ENCODE measurements at places on chromosomes 4 and X.

- no peak for DNase-seq
Measured at GRCh38 chr4:6423575-6423974, 48.8 kb downstream of the PPP2R2C start.

GRCh38 chr4:168832763-168833575, 177.1 kb downstream of the CBR4 start:
- no peak for DNase-seq

DNA sequence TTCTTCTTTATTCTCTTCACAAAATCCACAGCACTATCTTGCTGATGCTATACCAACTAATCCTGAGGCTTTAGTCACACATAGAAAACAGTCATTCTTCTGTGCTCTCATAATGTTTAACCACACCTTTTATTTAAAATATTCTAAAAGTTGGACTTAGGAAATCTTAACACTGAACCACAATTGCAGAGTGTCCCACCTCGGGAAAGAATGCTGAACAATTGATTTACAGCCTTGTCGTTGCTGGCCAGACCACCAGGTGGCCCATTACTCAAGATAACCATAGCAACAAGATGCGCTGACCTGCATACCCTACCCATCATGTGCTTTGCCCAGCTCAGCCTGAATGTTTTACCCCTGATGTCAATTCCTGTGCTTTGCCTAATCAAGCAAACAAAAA, 100.8 kb downstream of the ARSJ start:
- DNase-seq, result no peak

DNA sequence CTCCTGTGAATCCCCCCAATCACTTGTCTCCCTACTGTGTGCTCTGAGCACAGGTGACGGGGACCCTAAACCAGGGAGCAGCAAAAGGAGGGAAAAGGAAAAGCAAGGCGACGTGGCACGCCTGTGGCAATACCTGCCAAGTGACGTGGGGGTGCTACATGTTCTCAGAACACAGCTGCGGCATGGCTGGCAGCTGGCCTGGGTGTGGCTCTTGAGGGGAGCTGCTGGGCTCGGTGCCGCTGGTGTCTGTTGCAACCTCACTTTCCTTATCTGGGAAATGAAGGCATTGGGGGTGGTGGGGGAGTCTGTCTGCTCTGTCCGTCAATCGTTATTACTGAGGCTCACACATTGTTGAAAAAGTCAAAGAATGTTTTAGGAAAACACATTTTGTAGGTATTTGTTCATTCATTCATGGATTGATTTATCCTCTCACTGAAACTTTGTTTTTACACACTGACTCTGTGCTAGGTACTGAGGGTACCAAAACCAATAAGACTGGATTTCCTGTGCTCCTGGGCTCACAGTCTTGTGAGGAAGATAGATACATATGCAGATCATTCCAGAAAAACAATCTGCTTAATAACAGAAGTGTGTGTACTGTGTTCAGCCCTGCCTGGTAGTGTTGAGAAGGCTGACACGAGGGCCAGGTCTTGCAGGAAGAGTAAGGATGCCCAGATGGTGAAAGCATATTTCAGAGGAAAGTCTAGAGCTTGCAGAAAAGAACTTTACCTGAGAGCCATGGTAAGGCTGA, 217.6 kb downstream of the PTTG2 start:
- peak; percentile 56 for DNase-seq

GRCh38 chrX:80471582-80471981, 51.3 kb downstream of the TENT5D start:
- no peak for DNase-seq

- DNase-seq, result no peak
Measured at GRCh38 chrX:2283111-2283859, 217.5 kb downstream of the DHRSX start.

DNA sequence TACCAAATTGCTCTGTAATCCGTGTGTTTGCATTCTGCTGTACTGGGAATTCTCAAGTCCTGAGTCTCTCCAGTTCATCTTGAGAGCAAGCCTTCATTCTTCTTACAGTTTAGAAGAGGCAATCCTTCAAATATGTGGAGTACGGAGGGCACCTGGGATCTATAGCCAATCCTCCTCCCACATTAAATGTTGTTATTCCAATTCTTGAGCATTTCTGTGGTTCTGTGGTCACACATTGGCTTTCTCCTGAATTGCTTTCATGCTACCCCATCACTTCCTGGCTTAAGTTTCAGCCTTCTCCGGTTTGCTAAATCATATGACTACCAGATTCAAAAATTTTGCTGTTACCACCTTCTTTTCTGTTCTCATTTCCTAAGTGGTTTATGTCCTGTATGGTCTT, 611.1 kb downstream of the PCDH19 start:
- no peak for DNase-seq

DNA sequence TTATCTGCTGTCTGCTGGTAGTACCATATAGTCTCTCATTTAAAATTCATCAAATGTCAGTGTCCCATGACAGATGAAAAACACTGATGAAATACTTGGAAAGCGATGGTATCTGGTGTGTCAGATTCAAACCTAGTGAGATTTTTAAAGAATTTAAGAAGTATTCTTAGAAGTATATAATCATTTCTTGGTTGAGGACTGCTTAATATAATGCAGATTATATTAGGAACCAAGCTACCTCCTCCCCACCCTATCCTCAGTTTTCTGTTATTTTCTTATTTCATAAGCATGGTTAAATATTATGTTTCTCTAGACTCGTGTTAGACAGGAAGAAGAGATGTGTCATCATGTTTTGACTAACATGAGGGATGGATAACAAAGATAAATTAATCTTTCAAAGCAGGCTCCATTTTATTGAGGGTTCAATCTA, 118.5 kb downstream of the GLUD2 start:
- no peak for DNase-seq

DNA sequence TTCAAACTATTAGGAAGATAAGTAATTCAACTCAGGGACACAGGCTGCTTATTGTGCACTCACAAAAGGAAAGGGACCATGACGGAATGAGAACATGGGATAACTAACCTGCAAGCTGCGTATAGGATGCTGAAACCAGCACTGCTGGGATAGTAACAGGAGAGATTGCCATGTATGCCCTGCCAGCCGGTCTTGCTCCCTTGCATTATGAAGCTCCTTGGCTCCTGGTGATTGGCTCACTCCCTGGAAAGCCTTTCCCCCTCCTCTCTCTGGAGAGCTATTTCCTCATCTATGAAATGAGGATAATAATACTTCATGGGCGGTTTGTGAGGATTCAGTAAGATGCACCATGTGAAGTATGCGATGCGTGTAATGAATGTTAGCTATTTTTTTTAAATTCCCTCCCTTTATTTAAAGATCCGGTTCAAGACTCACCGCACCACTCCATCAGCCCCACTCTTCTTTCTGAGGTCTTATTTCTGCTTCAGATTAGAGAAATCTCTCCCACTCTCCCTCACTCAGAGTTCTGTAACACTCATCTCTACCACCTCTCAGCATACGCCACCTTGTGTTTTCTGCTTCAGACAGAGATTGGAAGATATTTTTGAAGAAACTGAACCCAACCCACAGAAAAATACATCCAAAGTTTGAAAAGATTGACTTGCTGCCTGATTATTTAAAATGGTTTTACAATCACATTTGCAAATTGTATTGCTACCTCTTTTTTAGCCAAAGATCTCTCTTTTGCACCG, 18.4 kb downstream of the MSMO1 start:
- no peak for DNase-seq

- DNase-seq, result no peak
Measured at GRCh38 chr4:64000241-64000640, 409.0 kb downstream of the TECRL start.

GRCh38 chr4:99811850-99812249, 4.8 kb upstream of the DAPP1 start:
- DNase-seq, result peak; percentile 39

GRCh38 chr4:119932277-119932676, 134.4 kb downstream of the MAD2L1 start:
- DNase-seq, result no peak

DNA sequence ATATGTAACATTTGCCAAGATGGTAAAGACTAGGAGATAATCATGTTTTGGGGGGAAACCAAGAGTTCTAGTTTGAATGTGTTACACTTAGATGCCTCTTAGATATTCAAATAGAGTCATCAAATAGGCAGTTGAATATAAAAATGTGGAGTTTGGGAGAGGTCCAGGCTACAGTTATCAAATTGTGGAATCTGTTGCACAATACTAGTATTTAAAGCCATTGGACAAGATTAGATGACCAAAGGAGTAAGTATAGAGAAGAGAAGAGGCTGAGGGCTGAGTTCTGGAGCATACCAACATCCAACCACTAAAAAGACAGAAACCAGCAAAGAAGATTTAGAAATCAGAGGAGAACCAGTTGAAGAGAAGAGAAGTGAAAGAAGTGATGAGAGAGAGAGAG, 72.7 kb downstream of the NAA11 start:
- DNase-seq, result no peak

- no peak for DNase-seq
Measured at GRCh38 chr4:93635943-93636342, 192.6 kb upstream of the ATOH1 start.

DNA sequence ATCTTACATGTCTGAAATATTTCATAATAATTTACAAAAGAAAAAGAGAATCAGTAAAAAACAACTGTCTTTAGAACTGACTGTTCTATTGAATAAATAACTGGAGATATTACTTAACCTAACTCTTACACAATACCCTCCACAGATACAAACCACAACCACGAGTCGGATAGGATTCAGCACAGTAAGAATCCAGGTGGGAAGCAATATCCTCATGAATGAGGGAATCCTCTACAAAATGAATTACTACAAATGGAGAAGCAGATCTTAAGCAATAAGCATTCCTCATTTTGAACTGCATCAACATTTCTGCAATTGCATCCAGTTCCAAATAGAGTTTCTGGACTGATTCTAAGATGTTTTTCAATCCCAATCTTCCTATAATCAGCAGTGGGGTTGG, 227.1 kb downstream of the SH2D1A start:
- DNase-seq, result no peak

- DNase-seq, result no peak
Measured at GRCh38 chr4:154529728-154530519, 20.3 kb downstream of the PLRG1 start.

Measured in stimulated activated effector memory CD8-positive, alpha-beta T cell treated with anti-CD3 and anti-CD28 coated beads, Interleukin-12 subunit alpha, Interleukin-12 subunit beta, amount 100 ng/mL, for 72 hours (primary cell).